Urinary bladder (tissue), 4 donors: ENCODE measurements at places on chromosomes 12 and 14. TPM values are rescaled to one million over a fixed set of nuclear protein-coding genes. Genes with fewer than 3 reads are reported as not detected.

TPPP2 gene
- polyA plus RNA-seq: not detected

BEGAIN gene
- 1.8 TPM for polyA plus RNA-seq

IAPP gene
- polyA plus RNA-seq: not detected

TTC9 gene
- polyA plus RNA-seq: 0.96 TPM

PTPRQ gene
- 2.2 TPM for polyA plus RNA-seq

CNOT2 gene
- 42.5 TPM for polyA plus RNA-seq

LRRC10 gene
- polyA plus RNA-seq: not detected

MAGOHB gene
- polyA plus RNA-seq: 18.0 TPM

TEX52 gene
- polyA plus RNA-seq: not detected

GYS2 gene
- polyA plus RNA-seq: 0.04 TPM

ACSM4 gene
- polyA plus RNA-seq: not detected

INHBE gene
- 0.09 TPM for polyA plus RNA-seq

COX8C gene
- 0.23 TPM for polyA plus RNA-seq

RASSF9 gene
- 0.92 TPM for polyA plus RNA-seq

LMNTD1 gene
- polyA plus RNA-seq: 0.11 TPM

SAMD15 gene
- polyA plus RNA-seq: 0.44 TPM

BCL11B gene
- polyA plus RNA-seq: 0.27 TPM

PCBP2 gene
- polyA plus RNA-seq: 420 TPM

CCDC197 gene
- polyA plus RNA-seq: not detected

TAS2R7 gene
- polyA plus RNA-seq: not detected

RNASE1 gene
- polyA plus RNA-seq: 323 TPM

ETNK1 gene
- 10.3 TPM for polyA plus RNA-seq

CLEC6A gene
- not detected for polyA plus RNA-seq

PTGER2 gene
- 6.1 TPM for polyA plus RNA-seq

CMKLR1 gene
- polyA plus RNA-seq: 6.4 TPM

HIP1R gene
- 16.5 TPM for polyA plus RNA-seq

MYBPC1 gene
- 0.10 TPM for polyA plus RNA-seq

TAS2R13 gene
- polyA plus RNA-seq: not detected

CRIP1 gene
- polyA plus RNA-seq: 92.4 TPM

PZP gene
- 0.28 TPM for polyA plus RNA-seq

OTX2 gene
- not detected for polyA plus RNA-seq

SERPINA5 gene
- polyA plus RNA-seq: 5.1 TPM

BCAT1 gene
- 9.4 TPM for polyA plus RNA-seq

ING4 gene
- 66.4 TPM for polyA plus RNA-seq

RNF34 gene
- 22.0 TPM for polyA plus RNA-seq

ESR2 gene
- polyA plus RNA-seq: 1.6 TPM

CD27 gene
- 1.7 TPM for polyA plus RNA-seq

PAX9 gene
- polyA plus RNA-seq: 0.48 TPM

PRORP gene
- 12.4 TPM for polyA plus RNA-seq

DAO gene
- polyA plus RNA-seq: not detected

RILPL2 gene
- polyA plus RNA-seq: 7.1 TPM

THAP2 gene
- 3.1 TPM for polyA plus RNA-seq

CELA1 gene
- polyA plus RNA-seq: not detected

ALDH1L2 gene
- 7.8 TPM for polyA plus RNA-seq

LTB4R2 gene
- polyA plus RNA-seq: 2.8 TPM

PLCZ1 gene
- not detected for polyA plus RNA-seq

PRKCH gene
- polyA plus RNA-seq: 13.3 TPM

GDF3 gene
- polyA plus RNA-seq: 0.20 TPM
